ENCODE measurements at places on chromosomes 12 and 14. TPM values are rescaled to one million over a fixed set of nuclear protein-coding genes. Genes with fewer than 3 reads are reported as not detected.

Gene GPR137C
- total RNA-seq = 1.0 TPM

Gene CLEC2A
- total RNA-seq = not detected

Gene PIANP
- total RNA-seq = 0.83 TPM

DNA sequence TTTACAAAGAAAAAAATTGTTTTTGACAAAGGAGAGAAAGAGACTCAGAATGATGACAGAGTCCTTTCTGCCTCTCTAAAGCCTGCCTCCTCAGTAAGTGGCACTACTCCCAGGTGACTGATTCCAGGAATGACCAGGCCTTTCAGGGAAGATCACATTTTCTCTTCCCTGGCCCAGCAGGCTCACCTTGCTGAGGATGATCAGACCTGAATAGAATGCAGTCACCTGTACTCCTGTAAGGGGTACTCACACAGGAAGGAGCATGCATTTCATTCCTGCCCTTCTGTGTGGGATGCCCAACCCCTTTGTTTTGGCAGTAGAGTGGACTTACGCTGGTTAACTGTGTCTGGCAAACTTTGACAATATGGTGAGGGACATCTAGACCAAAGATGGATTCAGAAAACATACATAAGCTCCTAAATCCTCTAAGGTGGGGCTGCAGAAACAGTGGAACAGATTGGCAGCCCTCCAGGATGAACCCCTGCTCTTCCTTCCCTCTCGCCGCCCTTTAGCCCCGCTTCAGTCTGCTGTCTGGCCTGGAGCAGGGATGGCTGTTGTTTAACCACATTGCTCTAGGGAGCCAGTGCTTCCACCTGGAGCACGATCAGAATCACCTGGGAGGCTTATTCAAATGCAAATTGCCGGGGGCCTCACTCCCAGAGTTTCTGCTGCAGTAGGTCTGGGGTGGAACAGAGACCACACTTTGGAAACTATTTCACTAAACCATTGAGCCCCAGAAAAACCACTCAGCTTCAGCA is 29.8 kb downstream of the ERG28 start:
- no peak overlapping the region for H3K4me3 ChIP-seq
- no peak for DNase-seq
- H3K36me3 ChIP-seq = no peaks in the 10 kb centered on the region
- no peaks in the 10 kb centered on the region for H3K27me3 ChIP-seq
- H3K27ac ChIP-seq = no peak overlapping the region
- H3K4me1 ChIP-seq = no peaks in the 10 kb centered on the region

GRCh38 chr14:36988989-36989388 is 183.4 kb downstream of the SLC25A21 start:
- no peak overlapping the region for H3K27ac ChIP-seq
- DNase-seq = no peak
- H3K27me3 ChIP-seq = no peaks in the 10 kb centered on the region
- no peaks in the 10 kb centered on the region for H3K36me3 ChIP-seq

GRCh38 chr14:105107351-105107750 is 42.1 kb upstream of the GPR132 start:
- H3K4me1 ChIP-seq = no peaks in the 10 kb centered on the region
- no peaks in the 10 kb centered on the region for H3K27me3 ChIP-seq
- no peak for DNase-seq
- no peaks in the 10 kb centered on the region for H3K36me3 ChIP-seq
- H3K27ac ChIP-seq = no peak overlapping the region

- no peak for DNase-seq
- H3K4me3 ChIP-seq = no peak overlapping the region
- peaks cover 66% of the 10 kb centered on the region for H3K36me3 ChIP-seq
These were observed 4.3 kb downstream of the IPO4 start for GRCh38 chr14:24184104-24184970.

- no peaks in the 10 kb centered on the region for H3K4me1 ChIP-seq
- no peak overlapping the region for H3K4me3 ChIP-seq
- no peak overlapping the region for H3K27ac ChIP-seq
These were observed 11.8 kb downstream of the GPR65 start for GRCh38 chr14:88016768-88017167.

DNA sequence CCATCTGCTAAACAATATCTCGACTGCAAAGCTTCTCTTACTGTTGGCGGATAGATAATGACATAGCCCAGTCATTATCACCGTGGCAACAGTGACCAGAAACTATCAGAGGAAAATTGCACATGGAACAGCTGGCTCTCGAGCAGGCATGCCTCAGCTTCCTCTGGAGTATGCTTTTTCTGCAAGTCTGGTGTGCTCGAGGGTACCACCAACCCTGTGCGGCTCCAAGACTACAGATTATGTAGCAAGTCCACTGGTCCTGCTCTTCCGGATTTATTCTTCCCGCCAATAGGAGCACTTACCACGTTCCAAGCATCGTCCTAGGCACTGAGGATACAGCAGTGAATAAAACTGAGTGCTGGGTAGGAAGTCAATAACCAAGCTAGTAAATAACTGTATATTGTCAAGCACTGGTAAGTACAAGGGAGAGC is 1.4 kb upstream of the GLRX5 start:
- no peak for DNase-seq
- no peaks in the 10 kb centered on the region for H3K27me3 ChIP-seq
- H3K4me3 ChIP-seq = peak overlapping the region; percentile 88
- peak overlapping the region; percentile 90 for H3K27ac ChIP-seq
- peaks cover 3% of the 10 kb centered on the region for H3K36me3 ChIP-seq
- H3K4me1 ChIP-seq = peaks cover 66% of the 10 kb centered on the region

- no peaks in the 10 kb centered on the region for H3K27me3 ChIP-seq
- H3K36me3 ChIP-seq = no peaks in the 10 kb centered on the region
- H3K4me3 ChIP-seq = no peak overlapping the region
- no peak for DNase-seq
- no peaks in the 10 kb centered on the region for H3K4me1 ChIP-seq
- no peak overlapping the region for H3K27ac ChIP-seq
These were observed 195.2 kb downstream of the ATXN7L3B start for GRCh38 chr12:74732826-74733225.

GRCh38 chr12:87676731-87677130 is 352.5 kb downstream of the C12orf50 start:
- no peak for DNase-seq
- no peaks in the 10 kb centered on the region for H3K27me3 ChIP-seq
- no peak overlapping the region for H3K4me3 ChIP-seq
- no peaks in the 10 kb centered on the region for H3K4me1 ChIP-seq
